Esophagus squamous epithelium (tissue), 5 donors: ENCODE measurements at places on chromosomes 4 and X.
A peak's percentile ranks its signal among the peaks of the same experiment; 100 is the strongest.

DNA sequence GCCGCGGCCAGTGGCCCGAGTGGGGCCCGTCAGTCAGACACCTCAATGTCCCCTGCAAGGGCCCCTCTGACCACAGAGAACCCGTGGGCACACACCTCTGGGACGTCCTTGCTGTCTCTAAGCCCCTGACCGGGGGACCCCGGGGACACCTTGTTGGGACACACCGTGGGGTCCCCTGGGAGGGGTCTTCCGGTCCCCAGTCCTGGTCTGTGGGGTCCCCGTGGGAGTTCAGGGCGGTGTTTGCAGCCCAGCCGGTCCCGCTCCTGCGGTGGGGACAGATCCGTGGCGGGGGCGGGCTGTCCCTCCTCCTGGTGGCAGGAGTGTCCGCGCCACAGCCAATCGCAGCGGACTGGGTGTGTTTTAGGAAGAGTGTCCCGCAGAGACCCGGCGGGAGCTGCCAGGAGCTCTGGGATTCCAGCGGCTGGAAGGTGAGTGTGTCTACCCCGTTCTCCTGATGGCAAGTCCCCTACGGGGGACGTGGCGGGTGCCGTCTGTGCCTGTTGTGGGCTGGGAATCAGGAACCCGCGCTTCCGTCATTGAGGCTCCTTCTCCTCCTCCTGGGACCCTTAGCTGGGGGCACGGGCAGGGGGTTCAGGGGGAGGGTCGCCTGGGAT, 5.1 kb upstream of the PLCXD1 start:
- H3K27ac ChIP-seq, result peak overlapping the region; percentile 78
- no peaks in the 10 kb centered on the region for H3K27me3 ChIP-seq
- H3K4me1 ChIP-seq, result peaks cover 8% of the 10 kb centered on the region
- H3K36me3 ChIP-seq, result no peaks in the 10 kb centered on the region

GRCh38 chr4:40164459-40164858, 32.4 kb upstream of the RHOH start:
- H3K36me3 ChIP-seq, result no peaks in the 10 kb centered on the region
- H3K27ac ChIP-seq, result no peak overlapping the region
- H3K27me3 ChIP-seq, result no peaks in the 10 kb centered on the region
- H3K4me3 ChIP-seq, result no peak overlapping the region

DNA sequence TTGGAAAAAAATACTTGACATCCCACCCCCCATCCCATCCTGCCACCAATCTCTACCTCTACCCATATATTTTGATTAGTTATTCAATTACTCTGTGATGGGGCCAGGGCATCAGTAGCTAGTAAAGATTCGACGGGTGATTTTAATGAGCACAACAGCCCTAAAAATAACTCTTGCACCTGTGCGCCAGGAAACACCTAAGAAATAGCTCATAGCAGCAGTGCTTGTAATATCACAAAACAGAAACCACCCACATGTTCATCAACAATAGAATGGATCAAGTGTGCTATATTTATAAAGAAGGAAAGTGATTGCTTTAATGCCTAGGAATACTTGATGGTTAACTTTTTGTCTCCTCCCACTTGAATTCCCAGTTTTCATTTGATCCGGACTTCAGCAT, 225.6 kb upstream of the LCORL start:
- DNase-seq, result no peak
- no peak overlapping the region for H3K4me3 ChIP-seq
- H3K36me3 ChIP-seq, result no peaks in the 10 kb centered on the region
- H3K4me1 ChIP-seq, result peaks cover 6% of the 10 kb centered on the region

GRCh38 chr4:123378794-123379193, 17.8 kb upstream of the SPRY1 start:
- H3K4me1 ChIP-seq, result no peaks in the 10 kb centered on the region
- no peak for DNase-seq
- no peak overlapping the region for H3K4me3 ChIP-seq
- H3K36me3 ChIP-seq, result no peaks in the 10 kb centered on the region

GRCh38 chr4:22720091-22720490, 27.4 kb downstream of the GBA3 start:
- no peak overlapping the region for H3K27ac ChIP-seq
- H3K27me3 ChIP-seq, result no peaks in the 10 kb centered on the region
- H3K4me3 ChIP-seq, result no peak overlapping the region

GRCh38 chr4:111510535-111510934, 634.7 kb upstream of the FAM241A start:
- H3K27me3 ChIP-seq, result no peaks in the 10 kb centered on the region
- no peak overlapping the region for H3K27ac ChIP-seq
- no peaks in the 10 kb centered on the region for H3K36me3 ChIP-seq
- H3K4me3 ChIP-seq, result no peak overlapping the region
- no peaks in the 10 kb centered on the region for H3K4me1 ChIP-seq
- DNase-seq, result no peak

GRCh38 chr4:126520731-126521130, 1112.0 kb upstream of the INTU start:
- DNase-seq, result no peak
- no peaks in the 10 kb centered on the region for H3K4me1 ChIP-seq
- H3K27me3 ChIP-seq, result no peaks in the 10 kb centered on the region

DNA sequence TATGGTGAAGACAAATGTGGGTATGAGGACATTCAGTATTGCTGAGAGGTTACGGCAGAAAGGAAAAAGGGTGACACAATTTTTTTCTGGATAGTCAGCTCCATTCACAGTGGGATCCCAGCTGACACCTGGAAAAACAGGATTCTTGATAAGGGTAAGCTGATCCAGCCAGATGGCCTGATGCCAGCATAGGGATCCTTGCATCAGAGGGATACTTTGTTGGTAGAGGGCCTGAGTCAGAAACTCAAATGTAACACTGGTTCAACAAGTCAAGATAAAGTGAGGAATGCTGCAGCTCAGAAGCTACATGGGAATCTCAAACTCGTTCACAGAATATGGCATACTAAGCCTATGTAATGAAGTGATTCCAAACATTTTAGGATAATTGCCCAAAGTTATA, 726.7 kb downstream of the C4orf33 start:
- H3K27ac ChIP-seq, result no peak overlapping the region
- no peaks in the 10 kb centered on the region for H3K27me3 ChIP-seq
- no peaks in the 10 kb centered on the region for H3K36me3 ChIP-seq
- H3K4me3 ChIP-seq, result no peak overlapping the region
- no peak for DNase-seq

DNA sequence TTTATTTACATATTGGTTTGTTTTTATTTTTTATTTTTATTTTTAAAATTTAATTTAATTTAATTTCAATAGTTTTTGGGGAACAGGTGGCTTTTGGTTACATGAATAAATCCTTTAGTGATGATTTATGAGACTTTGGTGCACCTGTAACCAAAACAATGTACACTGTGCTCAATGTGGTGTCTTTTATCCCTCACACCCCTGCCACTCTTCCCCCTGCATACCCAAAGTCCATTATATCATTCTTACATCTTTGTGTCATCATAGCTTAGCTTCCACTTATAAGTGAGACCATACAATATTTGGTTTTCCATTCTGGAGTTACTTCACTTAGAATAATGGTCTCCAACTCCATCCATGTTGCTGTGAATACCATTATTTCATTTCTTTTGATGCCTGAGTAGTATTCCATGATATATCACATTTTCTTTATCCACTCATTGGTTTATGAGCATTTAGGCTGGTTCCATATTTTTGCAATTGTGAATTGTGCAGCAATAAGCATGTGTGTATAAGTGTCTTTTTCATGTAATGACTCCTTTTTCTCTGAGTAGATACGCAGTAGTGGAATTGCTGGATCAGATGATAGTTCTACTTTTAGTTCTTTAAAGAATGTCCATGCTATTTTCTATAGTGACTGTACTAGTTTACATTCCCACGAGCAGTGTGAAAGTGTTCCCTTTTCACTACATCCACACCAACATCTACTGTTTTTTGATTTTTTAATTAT, 157.1 kb downstream of the CPXCR1 start:
- no peak overlapping the region for H3K4me3 ChIP-seq
- no peak for DNase-seq
- no peaks in the 10 kb centered on the region for H3K27me3 ChIP-seq
- H3K27ac ChIP-seq, result no peak overlapping the region
- H3K36me3 ChIP-seq, result no peaks in the 10 kb centered on the region
